ENCODE measurements at places on chromosomes 2 and 18. TPM values are rescaled to one million over a fixed set of nuclear protein-coding genes. Genes with fewer than 3 reads are reported as not detected.

GRCh38 chr2:144924827-144925226 lies 404.9 kb upstream of the ZEB2 start:
- DNase-seq, result no peak

RNF144A gene
- 40.2 TPM for total RNA-seq

- no peak for DNase-seq
Measured at GRCh38 chr2:156356014-156356754, 23.7 kb upstream of the NR4A2 start.

TGFA gene
- 4.7 TPM for total RNA-seq

CXCR2 gene
- not detected for total RNA-seq

ARHGEF33 gene
- total RNA-seq, result 1.1 TPM

DNA sequence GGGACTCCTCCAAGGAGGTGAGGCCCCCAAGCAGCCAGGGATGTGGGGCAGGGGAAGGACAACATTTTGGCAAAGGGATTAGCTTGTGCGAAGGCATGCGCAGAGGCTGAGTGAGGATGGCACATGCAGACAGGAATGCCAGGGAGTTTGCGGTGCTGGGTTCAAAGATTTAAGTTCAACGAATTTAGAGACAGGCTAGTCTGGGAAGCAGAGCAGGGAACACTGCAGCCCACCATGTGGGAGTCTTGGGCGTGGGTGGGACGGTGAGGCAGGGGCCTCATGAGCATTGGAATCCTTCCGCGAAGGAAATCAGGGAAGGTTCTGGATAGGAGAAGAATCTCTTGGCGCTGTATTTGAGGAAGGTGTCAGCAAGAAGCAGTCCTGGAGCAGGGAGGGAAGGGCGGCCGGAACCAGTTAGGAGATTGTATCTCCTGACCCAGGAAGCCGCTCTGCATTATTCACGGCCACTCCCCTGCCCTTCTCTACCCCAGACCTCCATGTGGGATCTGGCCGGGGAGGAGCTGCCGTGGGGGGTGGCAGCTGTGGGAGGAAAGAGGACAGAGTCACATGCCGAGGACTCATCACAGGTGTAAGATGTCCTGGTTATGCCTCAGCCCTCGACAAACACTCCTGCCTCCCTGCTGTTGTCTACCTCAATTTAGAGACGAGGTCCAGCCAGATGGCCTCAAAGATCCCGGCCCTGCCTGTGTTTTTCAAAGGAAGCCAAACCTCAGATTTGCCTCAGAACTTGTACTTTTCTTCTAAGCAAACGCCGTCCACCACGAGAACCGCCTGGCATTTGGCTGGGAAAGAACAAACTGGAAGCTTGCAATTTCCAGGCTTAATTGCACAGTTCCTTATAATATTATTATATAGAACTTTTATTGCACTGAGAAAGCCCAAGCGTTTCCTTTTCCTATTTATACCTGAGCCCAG lies 123.7 kb upstream of the SMAD2 start:
- no peak for DNase-seq

G6PC2 gene
- not detected for total RNA-seq

ZDBF2 gene
- 47.5 TPM for total RNA-seq

DNA sequence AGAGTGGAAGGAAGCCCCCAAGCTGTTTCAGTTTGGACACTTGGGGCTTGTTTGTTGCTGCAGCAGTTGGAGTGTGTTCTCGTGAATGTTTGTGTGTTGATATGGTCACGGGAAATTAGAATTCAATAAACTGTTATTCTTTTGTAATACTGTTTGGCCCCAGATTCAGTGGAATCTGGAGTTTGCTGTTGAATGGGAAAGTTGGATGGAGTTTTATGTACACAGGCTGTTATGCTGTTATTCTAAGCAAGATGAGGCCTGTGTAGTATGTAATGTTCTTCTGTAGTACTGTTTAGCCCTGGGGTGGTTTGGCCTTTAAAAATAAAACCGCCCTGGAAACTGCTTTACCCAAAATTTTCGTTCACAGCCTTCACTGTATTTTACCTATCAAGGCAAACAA lies 810.4 kb upstream of the HS6ST1 start:
- DNase-seq, result no peak

DNA sequence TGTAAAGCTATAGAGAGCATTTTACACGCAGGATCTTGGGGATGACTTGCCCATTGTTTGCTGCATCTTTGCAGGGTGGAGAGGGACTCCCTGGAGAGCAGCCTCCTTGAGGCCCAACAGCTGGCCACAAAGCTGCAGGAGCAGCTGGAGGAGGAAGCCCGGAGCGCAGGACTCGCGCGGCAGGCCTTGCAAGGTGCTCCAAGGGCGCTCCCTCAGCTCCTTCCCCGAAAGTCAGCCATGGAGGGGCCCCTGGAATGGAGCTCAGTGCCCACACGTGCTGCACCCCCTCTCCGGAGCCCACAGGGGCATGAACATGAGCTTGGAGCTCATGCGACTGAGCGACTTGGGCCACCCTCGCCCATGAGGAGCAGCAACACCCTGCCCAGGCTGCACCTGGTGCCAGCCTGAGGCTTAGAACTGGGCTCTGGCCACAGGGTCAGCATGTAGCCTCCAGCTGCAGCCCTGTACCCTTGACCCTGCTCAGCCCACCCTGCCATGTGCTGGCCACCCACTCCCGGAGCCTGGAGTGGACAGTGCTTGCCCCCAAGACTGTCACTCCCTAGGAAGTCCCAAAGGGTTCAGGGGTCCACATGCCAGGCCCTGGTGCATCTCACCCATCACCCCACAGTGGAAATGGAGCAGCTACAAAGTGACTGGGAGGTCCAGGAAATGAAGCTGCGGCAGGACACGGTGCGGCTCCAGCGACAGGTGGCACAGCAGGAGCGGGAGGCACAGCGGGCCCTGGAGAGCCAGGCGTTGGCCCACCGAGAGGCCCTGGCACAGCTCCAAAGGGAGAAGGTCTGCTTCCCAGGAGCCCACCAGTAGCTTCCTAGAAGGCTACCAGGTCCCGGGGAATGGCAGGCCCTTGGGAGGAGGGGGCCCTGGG lies 43.0 kb downstream of the CROCC2 start:
- no peak for DNase-seq

RBFA gene
- total RNA-seq, result 94.6 TPM

LHCGR gene
- not detected for total RNA-seq

DNA sequence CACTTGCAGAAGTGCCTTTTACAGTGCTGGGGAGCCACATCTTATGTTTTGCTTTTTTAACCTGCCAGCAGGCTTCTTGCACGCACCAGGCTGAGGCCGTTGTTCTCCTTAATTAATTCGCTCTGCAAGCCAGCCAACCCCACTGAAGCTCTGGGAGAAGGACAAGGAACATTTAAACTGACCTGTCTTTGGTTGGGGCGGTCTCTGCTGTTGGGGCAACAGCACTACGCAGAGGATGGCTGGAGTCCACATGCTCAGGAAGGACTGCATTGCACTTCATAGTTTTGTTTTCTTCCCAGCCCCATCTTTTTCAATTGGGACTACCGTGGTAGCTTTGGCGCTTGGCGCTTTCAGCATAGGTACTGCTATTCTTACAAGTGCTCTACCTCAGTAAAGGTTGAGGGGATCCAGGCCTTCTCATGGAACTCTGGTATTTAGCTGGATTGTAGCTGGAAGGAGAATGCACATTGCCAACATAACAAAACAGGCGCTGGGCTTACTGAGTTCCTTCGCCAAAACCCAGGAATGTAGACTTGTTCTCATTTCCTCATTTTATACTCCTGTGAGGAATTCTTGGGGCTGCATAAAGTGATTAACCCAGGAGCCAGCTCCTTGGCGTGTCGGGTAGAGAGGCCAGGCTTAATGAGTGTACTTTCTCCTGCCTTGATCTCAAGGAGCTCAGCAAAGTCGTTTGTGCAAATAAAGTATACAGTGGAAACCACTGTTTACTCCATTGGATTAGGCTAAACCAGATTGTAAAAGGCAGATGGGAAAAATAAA lies 146.2 kb downstream of the PRKCE start:
- DNase-seq, result no peak

DNA sequence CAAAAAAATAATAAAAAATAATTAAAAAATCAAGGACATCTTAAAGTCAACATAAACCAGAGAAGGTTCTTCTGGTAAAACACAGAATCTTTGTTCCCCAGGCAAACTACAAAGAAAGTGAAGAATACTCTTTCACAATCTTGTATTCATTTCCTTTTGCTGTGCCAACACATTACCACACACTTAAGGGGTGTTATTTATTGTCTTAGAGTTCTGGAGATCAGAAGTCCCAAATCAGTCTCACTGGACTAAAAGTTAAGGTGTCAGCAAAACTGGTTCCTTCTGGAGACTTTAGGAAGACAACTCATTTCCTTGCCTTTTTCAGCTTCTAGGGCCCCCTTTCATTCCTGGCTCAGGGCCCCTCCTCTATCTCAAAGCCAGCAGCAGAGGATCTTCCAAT lies 12.2 kb upstream of the CAB39 start:
- no peak for DNase-seq

DNA sequence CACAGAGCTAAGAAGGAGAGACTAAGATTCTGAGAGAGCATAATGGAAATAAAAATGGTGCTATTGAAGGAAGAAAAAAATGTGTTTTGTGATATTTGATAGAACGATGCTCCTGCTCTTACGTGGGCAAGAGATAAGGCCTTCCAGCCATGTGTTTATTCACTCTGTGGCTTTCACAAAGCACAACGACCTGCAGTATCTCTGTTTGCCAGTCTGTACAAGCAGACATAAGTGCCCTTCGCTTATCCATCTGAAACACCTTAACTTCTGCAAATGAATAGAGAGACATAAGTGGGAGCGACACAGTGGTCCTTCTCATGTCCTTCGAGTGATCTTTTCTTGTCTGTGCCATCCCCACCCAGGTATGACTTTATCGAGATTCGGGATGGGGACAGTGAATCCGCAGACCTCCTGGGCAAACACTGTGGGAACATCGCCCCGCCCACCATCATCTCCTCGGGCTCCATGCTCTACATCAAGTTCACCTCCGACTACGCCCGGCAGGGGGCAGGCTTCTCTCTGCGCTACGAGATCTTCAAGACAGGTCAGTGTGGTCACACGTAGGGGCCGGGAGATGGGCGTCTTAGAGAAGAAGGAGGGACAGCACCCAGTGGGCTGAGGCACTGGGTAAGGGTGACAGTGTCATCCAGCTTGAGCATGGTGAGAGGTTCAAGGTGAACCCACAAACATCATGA lies 33.7 kb downstream of the NRP2 start:
- no peak for DNase-seq

GRCh38 chr18:57791911-57792310 lies 11.2 kb downstream of the ATP8B1 start:
- no peak for DNase-seq

MLPH gene
- 4.3 TPM for total RNA-seq

MOGAT1 gene
- total RNA-seq, result not detected

GRCh38 chr2:241112592-241112991 lies 10.5 kb upstream of the MTERF4 start:
- no peak for DNase-seq

- DNase-seq, result no peak
Measured at GRCh38 chr2:140526575-140526974, 1604.2 kb downstream of the LRP1B start.

DNA sequence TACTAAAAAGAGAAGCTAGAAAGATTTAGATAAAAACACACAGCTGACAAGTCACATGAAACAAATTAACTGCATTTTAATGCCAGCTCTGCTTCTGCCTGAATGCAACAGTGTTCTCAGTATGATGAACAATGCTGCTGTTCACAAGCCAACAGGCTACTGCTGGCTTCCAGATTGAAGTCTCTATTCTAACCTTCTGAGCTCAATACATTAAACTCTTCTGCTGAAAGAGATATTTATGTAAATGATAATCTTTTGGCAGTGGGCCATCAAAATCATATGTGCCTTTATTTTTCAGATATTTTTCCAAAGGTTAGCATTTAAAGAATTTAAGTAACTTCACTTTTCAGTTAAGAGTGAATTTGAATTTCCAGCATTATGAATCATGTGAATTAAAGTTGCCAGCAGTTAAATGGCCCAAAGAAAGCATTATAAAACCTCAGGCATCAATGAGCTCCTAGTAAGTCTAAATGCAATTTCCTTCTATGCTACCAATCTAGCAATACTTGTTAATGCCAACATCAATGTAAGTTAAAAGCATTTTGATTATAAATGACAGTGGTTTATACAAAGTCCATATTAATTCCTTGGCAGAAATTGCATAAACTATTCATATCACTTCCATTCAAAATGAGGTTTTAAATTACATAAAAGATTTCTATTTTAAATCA lies 72.4 kb downstream of the ID2 start:
- no peak for DNase-seq

DNA sequence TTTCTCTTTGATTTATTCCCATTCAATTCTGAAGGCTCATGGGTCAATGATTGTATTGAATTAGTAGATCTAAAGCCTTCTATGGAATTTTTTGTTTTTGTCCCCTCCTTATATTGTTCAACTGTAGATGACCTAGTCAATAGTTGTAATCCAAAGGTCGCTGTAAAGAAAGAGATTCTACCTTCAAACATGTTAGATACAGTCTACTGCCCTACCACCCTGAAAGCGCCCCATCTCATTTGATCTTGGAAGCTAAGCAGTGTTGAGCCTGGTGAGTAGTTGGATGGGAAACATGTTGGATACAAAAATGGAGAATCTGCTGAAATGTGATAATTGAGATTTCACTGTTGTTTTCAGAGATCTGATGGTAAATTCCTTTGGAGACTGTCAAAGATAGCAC lies 63.0 kb downstream of the PPP1R1C start:
- no peak for DNase-seq

- no peak for DNase-seq
Measured at GRCh38 chr2:234955091-234955591, 3.3 kb downstream of the SH3BP4 start.

Measured in glutamatergic neuron (in vitro differentiated cells).